ENCODE measurements at places on chromosomes 16 and 17.
A peak's percentile ranks its signal among the peaks of the same experiment; 100 is the strongest.

- no peak for DNase-seq
These were observed 178.3 kb upstream of the CHMP6 start for GRCh38 chr17:80813318-80813717.

DNA sequence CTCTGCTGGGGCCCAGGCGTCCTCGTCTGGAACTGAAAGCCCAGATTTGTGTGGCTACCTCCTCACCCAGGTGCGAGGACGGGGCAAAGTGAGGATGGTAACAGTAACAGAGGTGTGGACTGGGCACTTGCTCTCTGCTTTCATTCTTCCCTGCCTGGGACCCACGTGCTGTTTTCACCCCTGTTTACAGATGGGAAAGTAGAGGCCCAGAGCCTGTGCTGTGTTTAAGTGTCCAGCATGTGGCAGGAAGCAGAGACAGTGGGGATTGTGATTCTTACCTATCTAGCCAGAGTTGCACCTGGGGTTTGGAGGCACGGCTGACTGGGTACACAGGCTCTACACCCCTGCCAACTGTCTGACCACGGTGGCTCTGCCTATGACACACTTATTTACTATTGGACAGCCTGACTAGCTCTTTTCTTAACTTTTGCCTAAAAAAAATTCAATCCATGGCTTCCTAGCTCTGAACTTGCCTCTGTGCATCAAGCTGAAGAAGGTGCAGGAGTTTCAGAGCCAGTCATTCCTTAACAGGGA lies 155.4 kb downstream of the CLEC16A start:
- no peak for DNase-seq

DNA sequence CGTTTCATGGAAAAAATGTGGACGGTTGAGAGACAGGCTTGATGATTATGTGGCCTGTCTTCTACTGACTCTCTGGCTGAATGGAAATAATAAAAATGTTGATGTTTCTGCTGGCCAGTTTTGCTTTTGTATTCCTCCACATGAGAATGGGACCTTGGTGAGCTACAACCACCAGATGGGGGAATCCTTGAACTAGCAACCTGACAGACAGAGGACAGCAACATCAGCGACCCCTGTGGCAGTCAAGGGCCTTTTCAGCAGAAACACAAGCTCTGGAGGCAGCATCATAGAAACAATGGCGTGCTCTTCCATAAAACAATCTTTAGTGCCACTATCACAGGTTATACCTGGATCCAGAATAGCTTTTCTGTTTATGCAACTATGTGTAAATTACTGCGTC lies 84.0 kb upstream of the ATP2A3 start:
- DNase-seq: no peak

GRCh38 chr17:83152745-83153611 lies 73.6 kb downstream of the METRNL start:
- DNase-seq: peak; percentile 83

- DNase-seq: no peak
These were observed 11.6 kb upstream of the CBFB start for GRCh38 chr16:67017421-67017750.

DNA sequence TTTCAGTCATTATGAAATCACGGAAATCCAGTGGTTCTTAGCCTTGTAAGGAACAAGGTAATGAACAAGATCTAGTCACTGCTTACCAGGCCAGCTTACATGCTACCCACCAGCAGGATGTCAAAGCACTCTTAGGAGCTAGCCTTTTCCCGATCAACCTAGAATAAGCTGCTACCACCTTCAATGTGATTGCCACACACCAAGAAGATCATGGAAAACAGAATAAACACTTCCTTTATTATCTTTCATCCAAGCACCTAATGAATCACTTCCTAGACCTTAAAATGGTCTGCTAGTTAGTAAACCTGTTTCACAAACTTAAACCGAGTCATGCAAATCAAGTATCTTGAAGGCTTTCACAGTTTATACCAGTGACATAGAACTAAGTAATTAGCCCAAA lies 5.0 kb downstream of the BBS2 start:
- no peak for DNase-seq

DNA sequence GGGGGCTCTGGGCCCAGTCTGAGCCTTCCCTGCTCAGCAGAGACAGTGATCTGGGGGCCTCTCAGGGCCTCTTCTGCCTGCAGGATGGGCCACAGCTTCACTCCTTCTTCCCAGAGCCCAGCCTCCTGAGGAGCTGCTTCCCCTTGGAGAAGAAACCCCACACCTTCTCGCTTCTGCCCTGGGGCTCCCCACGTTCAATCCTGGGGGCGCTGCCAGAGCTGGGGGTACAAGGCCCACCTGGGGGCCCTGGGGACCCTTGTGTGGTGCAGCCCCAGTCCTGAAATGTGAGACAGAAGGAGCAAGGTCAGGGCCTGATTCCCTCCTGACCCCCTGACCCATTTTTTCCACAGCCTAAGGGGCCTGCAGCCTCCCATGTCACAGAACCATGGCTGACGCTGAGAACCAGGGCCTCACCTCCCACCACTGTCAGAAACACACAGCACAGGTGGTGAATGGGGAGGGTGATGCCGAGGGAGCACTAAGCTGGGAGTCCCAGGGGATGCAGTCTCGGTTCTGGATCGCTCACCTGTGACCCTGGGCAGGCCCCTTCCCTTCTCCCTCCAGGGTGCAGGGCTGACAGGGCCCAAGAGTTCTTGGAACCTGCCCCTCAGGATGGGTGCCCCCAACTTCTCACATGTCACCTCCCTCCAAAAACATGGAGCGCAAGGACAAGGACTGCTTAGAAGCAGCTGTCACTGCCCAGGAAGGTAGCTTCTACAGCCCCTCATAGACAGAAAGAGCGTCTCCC lies 21.6 kb upstream of the MPO start:
- DNase-seq: peak; percentile 73

DNA sequence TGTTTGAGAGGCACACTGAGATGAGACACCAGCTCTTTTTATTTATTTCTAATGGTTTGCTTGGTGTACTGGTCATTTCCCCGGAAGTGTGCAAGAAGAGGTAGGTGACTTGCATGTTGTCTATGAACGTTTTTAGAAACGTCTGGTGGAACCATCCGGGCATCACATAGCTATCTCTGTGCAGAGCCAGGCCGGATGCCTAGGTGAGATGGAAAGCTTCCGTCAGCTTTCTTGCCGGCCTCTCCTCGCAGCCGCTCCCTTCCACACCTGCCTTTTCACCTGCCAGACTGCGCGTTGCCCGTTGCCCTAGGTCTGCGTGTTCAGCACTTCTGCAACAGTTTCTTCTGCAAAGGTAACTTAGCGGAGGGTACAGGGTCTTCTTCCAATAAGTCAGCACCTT lies 416.0 kb downstream of the WWOX start:
- DNase-seq: no peak

GRCh38 chr16:9680968-9681367 lies 501.3 kb downstream of the GRIN2A start:
- no peak for DNase-seq

DNA sequence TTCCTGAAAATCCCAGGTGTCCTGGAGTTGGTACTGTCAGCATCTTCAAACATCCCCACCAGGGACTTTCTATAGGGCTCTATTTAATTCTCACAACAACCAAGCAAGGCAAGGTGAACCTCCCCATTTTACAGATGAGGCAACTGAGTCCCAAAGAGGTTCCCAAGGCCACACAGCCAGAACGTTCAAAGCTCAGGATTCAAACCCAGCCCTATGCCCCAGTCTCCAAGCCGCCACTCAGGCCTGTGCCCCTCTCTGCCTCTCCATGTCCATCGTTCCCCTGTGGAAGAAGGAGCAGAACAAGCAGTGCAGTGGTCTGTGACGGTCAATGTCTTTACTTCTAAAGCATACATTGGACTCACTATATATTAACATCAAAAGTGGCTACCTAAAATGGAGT lies 6.1 kb downstream of the ZNF319 start:
- no peak for DNase-seq

DNA sequence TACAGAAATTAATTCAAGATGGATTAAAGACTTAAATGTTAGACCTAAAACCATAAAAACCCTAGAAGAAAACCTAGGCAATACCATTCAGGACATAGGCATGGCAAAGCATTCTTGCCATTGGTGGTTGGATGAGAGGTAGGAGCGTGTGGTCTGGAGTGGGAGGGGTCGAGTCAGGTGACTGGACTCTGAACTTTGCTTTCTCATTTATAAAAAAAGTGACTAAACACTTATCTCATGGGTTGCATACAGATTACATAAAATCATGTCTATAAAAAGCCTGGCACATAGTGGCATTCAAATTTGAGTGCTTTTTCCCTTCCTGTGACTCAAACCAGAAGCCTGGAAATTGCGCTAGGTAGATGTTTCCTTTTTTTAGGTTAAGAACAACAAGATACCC lies 159.7 kb upstream of the SHISA6 start:
- DNase-seq: no peak

GRCh38 chr16:63960321-63960720 lies 1161.5 kb downstream of the CDH11 start:
- DNase-seq: no peak

GRCh38 chr17:7406235-7406825 lies 1.3 kb upstream of the NLGN2 start:
- DNase-seq: no peak

Measured in osteocyte (in vitro differentiated cells).